Stimulated activated CD8-positive, alpha-beta memory T cell treated with anti-CD3 and anti-CD28 coated beads, Interleukin-15, amount 100 ng/mL, for 1 hour (primary cell): ENCODE measurements at places on chromosomes 16 and 17.

DNA sequence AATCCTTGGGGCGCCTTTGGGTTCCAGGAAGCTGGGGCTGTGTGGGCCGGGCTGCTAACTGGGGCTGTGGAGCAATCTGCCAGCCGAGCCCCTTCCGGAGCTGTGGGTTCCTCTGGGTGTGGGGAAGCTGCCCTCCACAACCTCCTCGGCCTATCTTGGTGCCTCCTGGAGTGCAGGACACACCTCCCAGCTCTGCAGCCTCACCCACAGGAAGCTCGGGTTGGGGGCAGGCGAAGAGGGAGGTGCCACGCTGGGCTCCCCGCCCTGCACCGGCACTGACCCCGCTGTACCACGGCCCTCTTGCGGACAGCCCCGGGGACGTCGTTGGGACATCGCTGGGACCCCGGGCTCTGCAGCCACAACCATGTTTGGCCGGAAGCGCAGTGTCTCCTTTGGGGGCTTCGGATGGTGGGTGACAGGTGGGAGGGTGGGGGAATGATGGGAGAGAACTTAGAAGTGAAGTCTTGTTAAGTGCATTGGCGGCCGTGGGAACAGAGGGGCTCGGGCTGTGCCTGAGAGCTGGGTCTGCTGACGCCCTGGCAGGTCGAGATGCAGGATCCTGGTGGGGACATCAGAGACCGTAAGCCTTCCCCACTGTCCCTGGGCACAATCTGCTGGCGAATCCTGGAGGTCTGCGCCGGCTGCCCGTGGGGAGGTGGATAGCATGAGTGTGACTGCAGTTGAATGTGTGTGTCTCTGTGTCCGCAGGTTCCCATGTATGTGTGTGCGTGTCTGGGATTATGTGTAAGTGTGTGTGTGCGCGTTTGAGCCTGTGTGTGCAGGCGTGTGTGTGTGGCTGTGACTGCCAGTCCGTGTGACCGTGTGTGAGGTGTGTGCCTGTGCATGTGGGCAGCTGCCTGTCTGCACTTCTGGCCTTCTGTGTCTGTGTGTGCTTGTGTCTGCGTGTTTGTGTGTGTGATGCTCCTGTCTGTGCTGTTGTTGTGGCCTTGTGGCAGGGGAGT lies at the start of gene RAP1GAP2:
Gene RAP1GAP2 (plus strand): TSS at position 275 of the 962 bp plus-strand sequence. CDS start 90 bp downstream, at position 365.
- peak; percentile 32 for DNase-seq

GRCh38 chr17:44604116-44604761 lies 47.0 kb downstream of the FZD2 start:
- DNase-seq = no peak

DNA sequence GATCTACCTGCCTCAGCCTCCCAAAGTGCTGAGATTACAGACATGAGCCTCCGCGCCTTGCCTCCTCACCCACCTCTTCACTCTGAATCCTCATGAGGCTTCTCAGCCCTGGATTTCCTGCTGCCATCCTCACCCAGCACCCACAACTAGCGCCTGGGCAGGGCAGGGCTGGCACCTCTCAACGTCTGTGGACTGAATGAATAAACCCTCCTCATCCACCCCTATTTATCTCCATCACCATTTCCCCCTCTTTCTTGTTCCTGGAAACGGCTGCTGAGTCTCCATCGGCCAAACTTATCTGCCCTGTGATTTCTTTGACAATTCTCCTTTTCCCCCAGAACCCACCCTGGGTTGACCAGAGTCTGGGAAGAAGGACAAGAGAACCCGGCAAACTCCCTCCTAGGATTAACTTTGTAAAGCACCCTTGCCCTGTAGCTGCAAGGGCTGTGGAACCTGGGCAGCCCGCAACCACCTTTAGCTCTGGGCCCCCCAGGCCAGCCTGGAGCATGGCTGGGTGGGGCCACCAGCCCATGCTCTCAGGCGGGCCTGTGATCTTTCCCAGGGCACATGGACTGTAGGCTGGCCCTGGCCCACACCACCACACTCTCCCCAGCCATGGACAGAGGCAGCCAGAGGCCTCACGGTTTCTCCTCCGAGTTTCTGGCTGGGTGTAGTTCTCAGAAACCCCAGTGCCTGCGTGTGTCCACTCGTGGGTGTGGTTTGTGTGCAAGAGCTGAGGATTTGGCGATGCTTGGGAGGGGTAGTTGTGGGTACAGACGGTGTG lies 2.4 kb downstream of the SPN start:
- DNase-seq = no peak

GRCh38 chr16:55494994-55495421 lies 13.9 kb upstream of the LPCAT2 start:
- DNase-seq = no peak

- no peak for DNase-seq
Observed at GRCh38 chr17:1946021-1946932, 78.9 kb downstream of the RTN4RL1 start.

DNA sequence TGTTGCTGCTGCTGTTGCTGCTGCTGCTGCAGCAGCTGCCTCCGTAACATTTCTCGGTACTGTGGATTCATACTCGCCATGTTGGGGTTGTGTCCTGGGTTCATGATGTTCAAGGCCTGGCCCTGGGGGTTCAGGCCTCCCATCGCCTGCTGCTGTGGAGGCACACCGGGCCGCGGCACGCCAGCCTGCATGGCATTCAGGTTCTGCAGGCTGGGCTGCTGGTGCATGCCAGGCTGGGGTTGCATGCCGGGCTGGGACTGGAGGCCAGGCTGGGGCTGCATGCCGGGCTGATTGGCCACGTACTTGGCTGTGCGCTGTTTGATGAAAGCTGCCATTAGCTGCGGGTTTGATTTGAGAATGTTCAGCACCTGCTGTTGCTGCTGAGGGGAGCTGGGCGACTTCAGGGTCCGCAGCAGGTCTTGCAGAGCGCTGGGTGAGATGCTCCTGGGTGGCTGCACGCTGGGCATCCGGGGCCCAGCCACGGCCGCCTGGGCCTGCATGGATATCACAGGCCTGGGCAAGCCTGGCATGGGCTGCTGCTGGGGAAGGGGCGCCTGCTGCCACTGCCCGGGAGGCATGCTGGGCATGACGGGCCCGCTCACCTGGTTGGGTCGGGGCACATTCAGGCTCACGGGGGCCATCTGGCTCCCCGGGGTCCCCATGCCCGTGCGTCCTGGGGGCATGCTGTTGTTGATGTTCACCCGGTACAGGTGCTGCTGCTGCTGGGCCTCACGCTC lies 11.3 kb upstream of the TRAP1 start:
- DNase-seq = no peak

DNA sequence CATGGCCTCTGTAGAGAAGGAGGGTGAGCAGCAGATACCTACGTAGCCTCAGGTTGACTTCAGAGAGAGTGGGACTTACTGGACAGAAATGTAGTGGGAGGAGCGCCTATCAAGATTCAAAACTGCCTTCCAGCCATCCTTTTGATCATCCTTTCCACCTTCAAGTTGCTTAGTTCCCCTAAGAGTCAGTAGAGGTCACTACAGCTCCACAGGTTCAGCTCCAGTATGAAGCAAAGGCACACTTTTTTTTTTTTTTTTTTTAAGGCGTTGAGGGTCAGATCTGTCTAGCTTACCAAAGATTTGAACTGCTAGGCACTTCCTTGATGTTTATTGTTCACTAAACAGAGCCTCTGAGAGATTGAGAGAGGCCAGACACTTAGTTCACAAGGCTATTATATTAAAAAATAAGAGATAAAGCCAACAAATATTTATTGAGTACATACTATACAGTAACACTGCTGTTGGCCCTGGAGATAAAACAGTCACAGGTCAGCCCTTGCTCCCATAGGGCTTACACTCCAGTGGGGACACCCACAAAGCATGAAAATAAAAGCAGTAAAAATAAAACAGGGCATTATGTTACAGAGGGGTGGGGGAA lies 3.1 kb downstream of the RNF227 start:
- DNase-seq = no peak

- no peak for DNase-seq
Observed at GRCh38 chr17:83194761-83195329, 115.4 kb downstream of the METRNL start.

GRCh38 chr17:13297183-13297582 lies 279.4 kb upstream of the ELAC2 start:
- no peak for DNase-seq

- DNase-seq = no peak
Observed at GRCh38 chr16:85586380-85587104, 26.6 kb upstream of the GSE1 start.
